Tibial nerve (tissue), 4 donors: ENCODE measurements at places on chromosomes 1 and 21.

DNA sequence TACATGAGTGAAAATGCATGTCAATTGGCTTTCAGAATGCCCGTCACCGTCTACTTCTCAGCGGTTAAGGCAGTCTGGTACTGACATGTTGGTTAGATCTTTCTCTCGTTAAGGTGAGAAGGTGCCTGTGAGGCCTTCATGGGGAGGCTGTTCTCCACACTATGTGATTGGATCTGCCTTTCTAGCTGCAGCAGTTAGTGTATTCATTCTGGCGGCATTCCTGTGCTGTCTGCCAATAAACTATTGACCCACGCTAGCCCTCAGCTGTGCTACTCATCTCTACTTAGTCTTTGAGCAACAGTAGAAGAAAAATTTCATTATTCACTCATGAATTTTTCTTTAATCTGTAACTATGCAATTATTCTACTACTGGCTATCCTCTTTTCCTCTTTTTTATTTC is 32.0 kb downstream of the CCSAP start:
- no peak for DNase-seq

GRCh38 chr1:69195136-69195535 is 372.6 kb upstream of the LRRC7 start:
- no peak for DNase-seq

DNA sequence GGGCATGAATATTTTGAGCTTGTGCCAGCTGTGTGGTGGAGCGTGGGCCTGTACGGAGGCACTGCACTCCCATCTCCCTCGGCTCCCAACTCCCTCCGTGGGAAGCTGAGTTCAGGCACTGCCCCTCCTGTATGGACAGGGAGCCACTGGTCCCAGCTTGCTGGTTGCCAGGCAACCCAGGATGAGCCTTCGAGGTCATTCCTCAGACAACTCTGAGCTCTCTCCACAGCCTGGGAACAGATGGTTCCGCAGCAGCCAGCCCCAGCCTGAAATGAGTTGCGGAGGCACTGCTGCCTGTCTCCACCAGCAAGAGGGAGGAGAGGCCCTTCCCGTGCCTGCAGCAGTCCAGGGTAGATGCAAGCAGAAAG is 58.4 kb upstream of the TENT5B start:
- DNase-seq: no peak

- no peak for DNase-seq
Observed at GRCh38 chr1:201884425-201884824, 4.3 kb upstream of the SHISA4 start.

DNA sequence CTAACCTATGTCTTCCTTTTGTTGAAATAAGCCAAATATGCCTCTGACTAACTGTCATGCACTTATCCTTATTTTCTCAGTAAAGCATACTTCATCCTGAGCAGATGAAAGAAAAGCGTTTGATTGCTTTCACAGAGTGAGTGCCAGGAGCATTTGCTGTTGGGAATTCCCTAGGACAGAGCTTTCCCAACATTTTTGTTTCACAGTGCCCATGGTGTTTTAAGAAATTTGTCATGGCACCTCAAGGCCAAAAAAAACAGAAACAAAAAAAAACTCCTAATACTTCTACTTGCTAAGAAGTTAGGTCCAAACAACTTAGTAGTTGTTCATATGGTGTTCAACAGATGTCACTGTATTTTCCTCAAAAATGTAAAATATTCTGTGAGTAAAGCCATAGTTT is 120.8 kb upstream of the BMP8A start:
- DNase-seq: no peak

DNA sequence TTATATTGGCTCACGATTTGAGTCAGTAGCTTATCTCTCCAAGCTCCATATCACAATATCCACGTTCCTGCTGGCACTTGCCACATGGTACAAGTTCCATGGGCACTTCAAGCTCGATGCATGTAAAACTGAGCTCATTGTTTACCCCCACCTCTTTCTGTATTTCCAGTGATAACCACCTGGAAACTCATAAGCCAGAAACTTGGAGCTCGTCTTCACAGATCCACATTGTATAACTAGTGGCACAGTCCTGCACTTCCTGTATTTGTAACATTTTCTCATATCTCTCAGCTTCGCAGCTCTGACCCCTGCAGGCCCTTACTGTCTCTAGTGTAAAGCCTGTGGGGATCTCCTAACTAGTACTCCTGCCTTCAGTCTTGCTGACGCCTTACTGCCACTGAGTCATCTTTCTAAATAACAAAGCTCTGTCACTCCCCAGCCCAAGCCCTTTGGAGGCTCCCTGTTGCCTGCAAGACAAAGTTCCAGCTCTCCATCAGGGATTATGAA is 6.5 kb upstream of the C2CD4D start:
- no peak for DNase-seq

GRCh38 chr1:246434335-246434734 is 72.7 kb downstream of the SMYD3 start:
- no peak for DNase-seq

- no peak for DNase-seq
Observed at GRCh38 chr1:229017091-229017490, 253.8 kb upstream of the RAB4A start.

DNA sequence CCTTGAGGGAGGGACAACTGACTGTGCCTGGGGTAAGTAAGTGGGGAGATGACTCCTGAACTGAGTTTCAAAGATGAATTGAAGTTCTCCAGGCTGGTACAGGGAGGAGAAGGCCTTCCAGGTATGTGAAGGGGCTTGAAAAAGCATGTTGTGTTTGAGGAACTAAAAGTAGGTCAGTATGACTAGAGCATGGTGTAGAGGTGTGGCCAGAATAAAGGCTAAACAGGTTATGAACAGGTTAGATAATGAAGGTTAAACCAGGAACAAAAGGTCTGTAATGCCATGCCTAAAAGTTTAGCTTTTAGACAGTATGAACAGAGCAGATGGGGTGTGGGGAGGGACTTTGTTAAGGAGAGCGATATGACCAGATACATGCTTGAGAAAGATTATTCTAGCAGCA is 7.3 kb upstream of the CLSPN start:
- DNase-seq: no peak

DNA sequence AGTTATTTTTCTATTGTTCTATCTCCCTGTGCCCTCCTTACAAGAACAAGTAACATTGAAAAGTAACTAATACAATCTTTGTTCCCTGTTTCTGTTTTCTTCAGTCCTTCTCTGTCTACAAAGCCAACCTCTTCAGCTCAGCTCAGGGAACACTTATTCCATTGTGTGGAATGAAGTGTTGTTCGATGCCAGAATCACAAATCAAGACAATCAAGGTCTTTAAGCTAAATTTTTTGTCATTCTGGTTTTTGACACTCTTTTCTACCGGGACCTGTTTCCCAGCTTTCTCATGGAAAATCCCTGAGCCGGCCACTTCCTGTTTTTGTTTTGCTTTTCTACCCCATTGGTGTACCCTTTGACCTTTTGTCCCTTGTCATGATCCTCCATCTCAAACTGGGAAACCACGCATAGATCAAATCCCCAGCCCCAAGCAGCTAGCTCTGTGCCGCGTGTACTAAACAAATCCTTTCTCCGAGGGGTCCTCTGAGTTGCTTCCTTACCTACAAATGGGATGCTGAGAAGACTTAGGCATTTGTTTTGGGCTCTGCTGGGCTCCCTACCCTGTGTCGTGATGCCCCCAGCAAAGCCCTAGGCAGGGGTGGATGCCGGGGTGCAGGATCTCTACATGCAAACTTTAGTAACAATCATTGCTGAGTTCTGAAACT is 141.8 kb downstream of the TOMM20 start:
- DNase-seq: no peak

- no peak for DNase-seq
Observed at GRCh38 chr1:98898940-98899339, 105.7 kb downstream of the PLPPR5 start.

- DNase-seq: no peak
Observed at GRCh38 chr1:82899017-82899416, 1098.3 kb downstream of the ADGRL2 start.

GRCh38 chr1:42765269-42765668 is 1.6 kb downstream of the P3H1 start:
- DNase-seq: no peak

- no peak for DNase-seq
Observed at GRCh38 chr1:162996261-162996660, 72.9 kb upstream of the RGS4 start.

DNA sequence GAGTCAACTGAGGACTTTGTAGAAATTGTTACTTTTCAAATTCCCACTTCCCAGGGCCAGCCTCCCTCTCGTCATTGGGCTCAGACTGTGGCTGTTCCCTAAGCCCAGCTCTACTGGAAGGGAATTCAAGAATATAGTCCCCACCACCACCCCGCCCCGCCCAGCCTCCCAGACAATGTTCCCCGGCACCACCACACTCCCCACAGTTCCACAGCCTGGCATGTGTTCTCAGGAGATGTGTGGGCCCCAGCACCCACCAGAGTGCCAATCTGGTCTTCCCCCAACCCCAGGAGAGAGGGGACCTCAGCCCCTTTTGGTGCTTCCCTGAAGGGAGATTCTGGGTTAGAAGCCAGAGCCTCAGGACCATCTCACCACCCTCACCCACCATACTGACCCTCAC is 120.1 kb downstream of the SYT2 start:
- no peak for DNase-seq

- no peak for DNase-seq
Observed at GRCh38 chr1:89565521-89565920, 40.9 kb downstream of the LRRC8B start.

GRCh38 chr1:230026572-230026971 is 40.5 kb upstream of the GALNT2 start:
- no peak for DNase-seq

DNA sequence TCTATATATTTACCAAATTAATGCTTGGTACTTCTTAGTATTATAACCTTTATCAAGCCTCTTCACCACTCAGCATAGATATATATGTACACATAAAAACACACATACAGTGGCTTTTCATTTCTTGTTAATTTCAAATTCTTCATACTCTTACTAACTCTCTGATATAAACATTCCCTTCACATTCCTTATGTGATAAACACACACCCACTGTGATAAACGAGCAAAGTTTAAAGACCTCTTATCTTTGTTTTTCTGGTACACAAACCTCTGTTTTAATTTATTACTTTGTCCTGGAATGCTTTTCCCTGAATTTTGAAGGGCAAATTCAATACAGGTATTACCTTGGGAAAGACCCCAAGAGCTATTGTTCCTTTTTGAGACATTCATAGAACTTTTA is 379.1 kb upstream of the TMPRSS15 start:
- DNase-seq: no peak

- DNase-seq: no peak
Observed at GRCh38 chr1:57638239-57638638, 214.4 kb upstream of the DAB1 start.

- no peak for DNase-seq
Observed at GRCh38 chr21:27021046-27021445, 54.2 kb upstream of the ADAMTS5 start.

DNA sequence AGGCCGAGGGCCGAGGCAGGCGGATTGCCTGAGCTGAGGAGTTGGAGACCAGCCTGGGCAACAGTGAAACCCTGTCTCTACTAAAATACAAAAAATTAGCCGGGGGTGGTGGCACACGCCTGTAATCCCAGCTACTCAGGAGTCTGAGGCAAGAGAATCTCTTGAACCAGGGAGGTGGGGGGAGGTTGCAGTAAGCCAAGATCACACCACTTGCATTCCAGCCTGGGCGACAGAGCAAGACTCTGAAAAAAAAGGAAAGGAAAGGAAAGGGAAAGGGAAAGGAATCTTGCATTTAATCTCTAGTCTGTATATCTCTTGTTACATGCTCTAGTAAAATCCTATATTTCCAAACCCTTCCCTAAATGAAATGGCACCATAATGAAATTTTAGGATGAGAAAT is 328.3 kb upstream of the ADGRL2 start:
- no peak for DNase-seq

DNA sequence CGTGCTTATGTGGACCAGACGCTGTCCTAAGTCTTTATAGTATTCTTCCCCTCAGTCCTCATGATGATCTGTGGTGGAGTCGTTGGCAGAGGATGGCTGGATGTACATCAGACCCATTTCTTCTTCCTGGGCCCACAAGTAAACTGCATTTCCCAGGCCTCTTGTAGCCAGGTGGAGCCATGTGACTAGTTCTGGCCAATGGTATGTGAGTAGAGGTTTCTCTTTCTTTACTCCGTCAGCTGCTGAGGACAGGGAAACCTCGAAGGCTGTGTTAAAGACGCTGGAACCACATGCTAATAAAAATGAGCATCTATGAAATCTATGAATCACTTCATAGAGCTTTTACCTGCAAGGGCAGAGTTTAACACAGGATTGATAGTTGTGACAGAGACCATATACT is 18.7 kb upstream of the ZNF362 start:
- DNase-seq: no peak

DNA sequence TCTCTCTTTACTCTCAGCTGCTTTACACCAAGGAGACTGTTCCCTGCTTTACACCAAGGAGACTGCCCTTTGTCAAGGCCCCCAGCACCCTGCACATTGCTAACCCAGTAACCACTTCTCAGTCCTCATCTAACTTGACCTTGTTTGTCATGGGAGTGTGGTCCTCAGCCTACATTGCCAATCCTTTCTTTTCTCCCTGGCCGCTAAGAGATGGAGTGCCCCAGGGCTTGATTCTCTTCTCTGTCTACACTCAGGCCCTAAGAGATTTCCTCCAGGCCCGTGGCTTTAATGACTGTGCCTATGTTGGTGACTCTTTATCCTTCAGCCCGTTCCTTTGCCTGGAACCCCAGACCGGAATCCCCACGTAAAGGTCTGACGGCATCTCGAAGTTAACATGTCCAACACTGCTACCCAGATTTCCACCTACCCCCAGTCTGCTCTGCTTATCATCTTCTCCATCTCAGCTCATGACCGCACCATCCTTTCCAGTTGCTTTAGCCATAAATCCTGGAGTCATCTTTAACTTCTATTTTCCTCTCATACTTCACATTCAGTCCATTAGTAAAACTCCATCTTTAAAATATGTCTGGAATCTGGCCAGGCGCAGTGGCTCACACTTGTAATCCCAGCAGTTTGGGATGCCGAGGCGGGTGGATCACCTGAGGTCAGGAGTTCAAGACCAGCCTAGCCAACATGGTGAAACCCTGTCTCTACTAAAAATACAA is 9.5 kb upstream of the SEMA4A start:
- no peak for DNase-seq

DNA sequence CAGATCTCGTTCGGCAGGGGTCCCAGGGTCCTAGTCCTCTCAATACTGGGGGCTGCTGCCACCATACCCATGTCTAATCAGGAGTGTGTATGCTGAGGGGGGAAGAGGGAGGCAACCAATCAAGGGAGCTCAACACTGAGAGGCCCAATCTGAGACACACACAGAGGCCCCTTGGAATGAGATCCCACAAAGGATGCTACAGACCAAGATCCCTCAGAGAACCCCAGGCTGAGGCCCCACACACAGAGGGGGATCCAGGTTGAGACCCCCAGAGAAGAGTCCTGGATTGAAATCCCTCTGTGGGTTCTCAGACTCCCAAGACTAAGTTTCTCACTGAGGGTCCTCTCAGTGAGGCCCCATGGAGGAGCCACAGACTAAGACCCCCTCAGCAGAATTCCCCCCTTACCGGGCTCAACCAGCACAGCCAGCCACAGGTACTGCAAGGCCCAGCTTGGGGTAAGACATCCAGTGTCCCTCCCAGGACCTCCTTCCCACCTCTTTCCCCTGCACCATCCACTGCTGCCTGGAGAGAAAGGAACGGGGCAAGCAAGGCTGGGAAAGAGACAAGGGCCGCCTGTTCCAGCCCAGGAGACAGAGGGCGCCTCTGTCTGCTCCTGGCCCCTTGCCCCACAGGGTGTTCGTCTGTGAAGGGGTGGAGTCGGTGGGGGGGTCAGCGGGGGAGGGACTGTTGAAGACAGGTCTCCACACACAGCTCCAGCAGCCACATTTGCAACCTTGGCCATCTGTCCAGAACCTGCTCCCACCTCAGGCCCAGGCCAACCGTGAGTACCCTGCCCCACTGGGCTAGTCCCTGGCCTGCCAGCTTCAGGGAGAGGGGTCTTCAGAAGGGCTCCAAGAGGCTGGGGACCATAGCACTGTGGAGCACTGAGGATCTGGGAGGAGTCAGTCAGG is at the start of gene S100A1:
S100A1 (plus strand) TSS at position 720 of the 912 bp plus-strand sequence. CDS start 2,088 bp downstream, outside the sequence.
- DNase-seq: no peak
